ENCODE measurements at places on chromosomes 13 and 19. TPM values are rescaled to one million over a fixed set of nuclear protein-coding genes. Genes with fewer than 3 reads are reported as not detected.

- H3K4me3 ChIP-seq, result no peak overlapping the region
- DNase-seq, result no peak
- no peaks in the 10 kb centered on the region for H3K4me1 ChIP-seq
- no peak overlapping the region for H3K27ac ChIP-seq
- no peaks in the 10 kb centered on the region for H3K36me3 ChIP-seq
- H3K27me3 ChIP-seq, result no peaks in the 10 kb centered on the region
These were observed 498.1 kb downstream of the GPC5 start for GRCh38 chr13:91896547-91896946.

The PALM gene
- 25.6 TPM for total RNA-seq

GRCh38 chr13:63983366-63983765, 2567.7 kb upstream of the PCDH20 start:
- H3K36me3 ChIP-seq, result no peaks in the 10 kb centered on the region
- H3K4me1 ChIP-seq, result no peaks in the 10 kb centered on the region
- no peak overlapping the region for H3K4me3 ChIP-seq
- H3K27ac ChIP-seq, result no peak overlapping the region

GRCh38 chr19:1104311-1105007, 665 bp downstream of the GPX4 start:
- peak; percentile 78 for DNase-seq
- H3K27ac ChIP-seq, result no peak overlapping the region
- peaks cover 15% of the 10 kb centered on the region for H3K4me1 ChIP-seq
- H3K4me3 ChIP-seq, result peak overlapping the region; percentile 71
- H3K27me3 ChIP-seq, result no peaks in the 10 kb centered on the region

- no peak for DNase-seq
- H3K27me3 ChIP-seq, result no peaks in the 10 kb centered on the region
- peaks cover 9% of the 10 kb centered on the region for H3K4me1 ChIP-seq
- peaks cover 21% of the 10 kb centered on the region for H3K36me3 ChIP-seq
These were observed 78.8 kb downstream of the CRYL1 start for GRCh38 chr13:20446900-20447299.

The SLAIN1 gene
- total RNA-seq, result 33.1 TPM

DNA sequence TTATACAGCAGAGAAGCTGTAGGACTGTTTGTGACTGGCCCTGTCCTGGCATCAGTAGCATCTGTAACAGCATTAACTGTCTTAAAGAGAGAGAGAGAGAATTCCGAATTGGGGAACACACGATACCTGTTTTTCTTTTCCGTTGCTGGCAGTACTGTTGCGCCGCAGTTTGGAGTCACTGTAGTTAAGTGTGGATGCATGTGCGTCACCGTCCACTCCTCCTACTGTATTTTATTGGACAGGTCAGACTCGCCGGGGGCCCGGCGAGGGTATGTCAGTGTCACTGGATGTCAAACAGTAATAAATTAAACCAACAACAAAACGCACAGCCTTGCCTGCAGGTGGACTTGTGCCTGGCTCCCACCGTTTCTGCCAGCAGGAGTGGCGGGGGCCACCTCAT, 27.3 kb upstream of the LDLR start:
- no peak for DNase-seq
- no peaks in the 10 kb centered on the region for H3K27me3 ChIP-seq
- H3K4me1 ChIP-seq, result peaks cover 3% of the 10 kb centered on the region
- H3K27ac ChIP-seq, result no peak overlapping the region

DNA sequence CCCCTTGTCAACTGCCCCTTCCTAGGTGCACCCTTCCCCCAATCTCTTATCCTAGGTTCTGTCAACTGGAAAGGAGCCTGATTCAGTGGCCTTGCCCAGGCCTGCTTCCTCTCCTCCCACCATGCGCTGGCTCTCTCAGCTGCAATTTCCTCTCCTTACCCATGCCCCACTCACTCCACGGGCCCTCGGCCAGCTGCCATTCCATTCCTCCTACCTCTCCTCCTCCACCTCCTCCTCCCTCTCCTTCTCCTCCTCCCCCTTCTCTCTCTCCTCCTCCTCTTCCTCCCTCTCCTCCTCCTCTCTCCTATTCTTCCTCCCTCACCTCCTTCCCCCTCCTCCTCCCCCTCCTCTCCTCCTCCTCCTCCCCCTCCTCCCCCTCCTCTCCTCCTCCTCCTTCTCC, 9.6 kb upstream of the TIMM44 start:
- no peak for DNase-seq
- H3K4me3 ChIP-seq, result no peak overlapping the region
- peaks cover 7% of the 10 kb centered on the region for H3K36me3 ChIP-seq

The ZNF8 gene
- total RNA-seq, result 18.8 TPM

The PSG4 gene
- not detected for total RNA-seq

The CCDC70 gene
- not detected for total RNA-seq

The CDC42EP5 gene
- 19.8 TPM for total RNA-seq

The SLC25A41 gene
- 0.35 TPM for total RNA-seq

- no peak overlapping the region for H3K27ac ChIP-seq
- no peaks in the 10 kb centered on the region for H3K27me3 ChIP-seq
- no peak overlapping the region for H3K4me3 ChIP-seq
- H3K36me3 ChIP-seq, result no peaks in the 10 kb centered on the region
- no peak for DNase-seq
These were observed 123.6 kb upstream of the SOX1 start for GRCh38 chr13:111943229-111943795.

DNA sequence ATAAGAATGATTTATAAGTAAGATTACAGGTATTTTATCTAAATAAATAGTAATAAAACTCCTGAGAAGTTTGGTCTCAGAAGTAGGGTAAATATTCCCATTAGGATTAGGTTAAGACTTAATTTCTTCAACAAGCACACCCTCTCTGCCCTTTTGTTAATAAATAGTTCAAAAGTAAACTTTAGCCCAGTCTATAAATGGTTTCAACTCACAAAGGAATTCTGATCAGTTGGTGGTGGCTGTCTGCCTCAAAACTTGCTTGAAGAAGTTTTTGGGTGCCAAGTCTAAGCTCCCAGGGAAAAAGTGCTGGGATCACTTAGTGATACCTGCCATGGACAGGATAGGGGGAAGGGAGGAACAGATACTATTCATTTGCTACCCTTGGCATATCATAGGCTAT, 22.9 kb downstream of the MBNL2 start:
- no peak for DNase-seq
- H3K4me1 ChIP-seq, result peaks cover 20% of the 10 kb centered on the region
- H3K36me3 ChIP-seq, result no peaks in the 10 kb centered on the region
- no peak overlapping the region for H3K27ac ChIP-seq
- H3K4me3 ChIP-seq, result no peak overlapping the region

GRCh38 chr13:33717775-33718174, 100.2 kb upstream of the RFC3 start:
- peaks cover 5% of the 10 kb centered on the region for H3K36me3 ChIP-seq
- 0 out of 2 replicates have a peak, but pooled peaks cover 3% of the 10 kb centered on the region for H3K27me3 ChIP-seq
- H3K27ac ChIP-seq, result no peak overlapping the region
- DNase-seq, result no peak
- H3K4me3 ChIP-seq, result no peak overlapping the region
- peaks cover 5% of the 10 kb centered on the region for H3K4me1 ChIP-seq

DNA sequence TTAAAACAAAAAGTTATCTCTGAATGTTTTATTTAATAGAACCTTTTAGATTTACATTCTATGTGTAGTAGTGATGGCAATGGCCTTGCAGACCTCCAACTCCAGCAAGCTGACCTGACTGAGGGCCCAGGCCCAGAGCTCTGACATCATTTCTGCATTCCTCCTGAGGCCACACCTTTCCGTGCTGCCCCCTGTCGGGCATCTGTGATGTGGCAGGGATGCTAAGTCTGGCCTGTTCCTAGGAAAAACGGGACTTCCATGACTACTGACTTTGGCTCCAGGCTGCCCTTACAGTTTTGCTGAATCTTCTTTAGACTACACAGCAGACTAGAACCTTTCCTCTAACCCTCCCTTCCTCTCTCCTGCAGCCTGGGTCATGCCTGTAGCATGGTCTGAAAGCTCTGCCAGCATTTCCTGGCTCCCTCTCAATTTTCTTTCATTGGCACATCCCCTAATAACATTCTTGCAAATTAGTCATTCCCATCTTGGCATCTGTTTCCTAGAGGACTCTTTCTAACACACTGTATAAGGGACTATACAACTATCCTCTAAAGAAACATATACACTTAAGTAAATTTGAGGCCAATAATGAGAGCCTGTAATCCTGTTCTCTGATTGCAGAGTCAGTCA, 249.1 kb downstream of the GPC5 start:
- H3K36me3 ChIP-seq, result no peaks in the 10 kb centered on the region
- no peak overlapping the region for H3K4me3 ChIP-seq
- H3K27me3 ChIP-seq, result no peaks in the 10 kb centered on the region
- no peak overlapping the region for H3K27ac ChIP-seq
- peaks cover 14% of the 10 kb centered on the region for H3K4me1 ChIP-seq

DNA sequence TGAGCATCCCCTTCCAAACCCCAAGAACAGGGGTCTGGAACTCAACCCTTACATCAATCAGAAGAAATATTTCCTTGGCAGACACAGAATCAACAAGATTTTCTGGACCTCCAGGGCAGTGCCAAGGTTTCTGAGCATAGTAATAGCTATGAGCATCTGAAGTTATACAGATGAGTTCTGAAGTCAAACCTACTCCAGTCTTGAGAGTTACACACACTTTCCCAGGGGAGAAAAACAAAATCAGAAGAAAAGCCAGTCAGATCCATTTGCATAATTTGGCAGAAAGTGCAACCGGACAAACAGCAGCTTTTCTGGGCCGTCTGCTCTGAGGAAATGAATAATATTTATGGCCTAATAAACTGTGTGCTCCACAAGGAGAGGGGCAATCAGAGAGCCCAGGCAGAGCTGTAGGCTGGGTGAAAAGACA, 93.1 kb downstream of the KL start:
- H3K4me3 ChIP-seq, result no peak overlapping the region
- no peaks in the 10 kb centered on the region for H3K4me1 ChIP-seq
- no peak overlapping the region for H3K27ac ChIP-seq
- no peak for DNase-seq

DNA sequence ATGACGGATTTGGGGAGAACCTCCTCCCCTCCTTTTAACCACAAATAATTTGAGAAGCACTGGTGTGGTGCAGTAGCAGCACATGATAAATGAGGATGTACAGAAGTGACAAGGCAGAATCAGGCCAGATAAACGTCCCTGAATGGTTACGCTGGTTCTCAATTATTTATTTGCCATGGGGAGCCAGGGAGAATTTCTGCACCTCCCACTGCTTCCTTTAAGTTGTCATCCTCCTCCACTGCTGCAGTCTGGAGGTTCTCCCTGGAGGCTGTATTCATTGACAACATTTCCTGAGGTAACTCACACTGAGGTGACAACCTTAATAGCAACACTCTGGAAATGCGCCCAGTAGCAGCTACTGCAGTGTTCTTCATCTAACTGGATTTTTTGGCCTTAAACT, 308.9 kb upstream of the SLITRK1 start:
- H3K27me3 ChIP-seq, result no peaks in the 10 kb centered on the region
- no peak for DNase-seq
- H3K4me1 ChIP-seq, result no peaks in the 10 kb centered on the region
- H3K4me3 ChIP-seq, result no peak overlapping the region

All from WTC11 (cell line).